ENCODE measurements at places on chromosomes 4 and X.
A peak's percentile ranks its signal among the peaks of the same experiment; 100 is the strongest.

DNA sequence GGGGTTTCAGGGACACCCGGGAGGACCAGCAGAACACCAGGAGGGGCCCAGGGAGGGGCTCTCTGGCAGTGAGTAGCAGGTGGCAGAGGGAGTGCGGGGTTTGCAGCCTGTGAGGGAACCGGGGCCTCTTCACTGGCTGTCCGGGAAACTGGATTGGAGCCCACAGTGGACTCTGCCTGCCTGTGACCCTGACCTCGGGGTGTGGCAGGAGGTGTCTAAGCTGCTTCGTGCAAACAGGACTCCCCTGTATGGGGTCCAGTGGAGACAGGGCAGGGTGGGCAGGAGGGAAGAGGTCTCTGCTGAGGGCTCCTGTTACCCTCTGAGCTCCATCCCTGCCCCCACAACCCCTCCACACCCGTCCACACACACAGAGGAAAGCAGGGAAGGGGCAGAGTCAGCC, 50.1 kb downstream of the FAM53A start:
- DNase-seq, result no peak

DNA sequence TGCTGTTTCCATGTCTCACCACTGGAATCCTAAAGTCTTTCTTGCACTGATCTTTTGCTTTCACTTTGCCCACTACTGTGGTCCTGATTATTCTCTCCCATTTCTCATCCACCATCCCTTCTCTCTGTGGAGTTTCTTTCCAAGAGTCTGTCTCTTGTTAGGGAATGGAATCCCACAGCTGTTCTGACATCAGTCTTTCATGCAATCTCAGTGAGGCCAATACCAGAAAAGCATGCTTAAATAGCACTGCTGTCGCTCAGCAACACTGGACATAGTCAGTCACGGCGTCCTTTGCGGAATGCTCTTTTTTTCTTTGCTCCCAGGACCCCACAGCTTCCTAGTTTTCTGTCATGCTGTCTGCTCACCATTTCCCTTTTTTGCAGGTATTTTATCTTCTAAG, 20.1 kb downstream of the SLITRK4 start:
- DNase-seq, result no peak

DNA sequence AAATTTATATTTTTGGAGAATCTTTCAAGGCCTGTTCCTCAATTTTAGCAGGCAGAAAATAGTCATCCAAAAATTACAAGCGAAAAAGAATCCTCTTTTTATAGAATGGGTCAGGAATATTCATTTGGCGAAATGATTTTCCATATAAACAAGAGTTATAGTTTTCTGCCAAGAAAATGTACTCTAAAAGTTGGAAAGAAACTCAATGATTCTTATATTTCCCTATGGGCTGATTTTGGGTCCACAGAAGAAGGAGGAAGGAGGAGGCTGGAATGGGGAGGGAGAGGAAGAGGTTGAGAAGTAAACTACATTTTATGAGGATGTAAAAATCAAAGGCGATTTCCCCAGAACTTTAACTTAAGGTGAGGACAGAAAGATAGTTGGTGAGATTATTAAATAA, 159.3 kb downstream of the DCAF12L1 start:
- DNase-seq, result no peak

DNA sequence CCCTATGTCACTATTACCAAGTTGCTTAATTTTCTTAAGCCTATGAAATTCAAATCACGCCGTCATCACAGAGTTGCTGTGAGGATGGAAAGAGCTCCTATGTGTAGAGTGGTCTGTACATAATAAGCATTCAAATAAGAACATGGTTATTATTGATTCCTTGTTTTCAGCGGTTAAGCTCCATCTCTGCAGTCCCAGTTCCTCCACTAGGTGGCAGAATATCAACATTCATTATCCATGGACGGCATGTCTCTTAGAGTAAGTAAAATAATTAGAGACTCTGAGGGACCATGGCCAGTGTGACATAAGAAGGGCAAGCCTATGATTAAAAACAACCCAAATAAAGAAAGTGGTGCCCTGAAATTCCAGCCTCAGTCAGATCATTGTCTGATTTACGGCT, 132.5 kb upstream of the NHS start:
- DNase-seq, result no peak

DNA sequence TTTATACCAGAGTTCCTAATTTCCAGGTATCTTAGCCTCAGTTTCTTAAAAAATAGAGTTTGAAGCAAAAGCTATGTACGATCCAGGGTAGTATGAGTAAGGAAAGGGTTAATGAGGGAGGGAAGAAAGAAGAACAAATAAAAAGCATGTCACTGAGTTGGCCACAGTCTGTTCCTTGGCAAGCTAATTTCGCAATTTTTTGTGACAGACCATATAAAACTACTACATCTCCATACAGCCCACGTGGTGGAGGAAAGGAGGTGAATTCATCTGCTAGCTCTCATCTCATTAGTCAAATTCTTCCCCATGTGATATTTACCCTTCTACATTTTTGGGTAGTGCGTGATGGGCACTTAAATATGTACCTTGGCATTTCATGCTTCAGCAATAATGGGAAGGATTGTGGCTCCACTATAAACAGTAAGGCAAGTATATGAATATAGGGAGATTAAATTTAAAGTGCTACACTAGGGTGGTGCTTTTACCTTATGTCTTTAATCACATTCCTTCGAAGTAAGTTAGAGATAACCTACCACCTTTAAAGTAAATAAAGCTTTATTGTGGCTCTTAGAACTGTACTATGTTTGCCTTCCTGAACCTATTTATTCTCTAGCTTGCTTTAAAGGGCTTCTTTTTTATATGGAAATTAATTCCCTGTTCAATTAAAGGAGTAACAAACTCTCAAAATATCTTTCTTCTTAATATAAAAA, 102.1 kb upstream of the VAMP7 start:
- no peak for DNase-seq

GRCh38 chr4:188266386-188266785, 127.1 kb downstream of the TRIML1 start:
- no peak for DNase-seq

GRCh38 chr4:124727331-124727890, 14.9 kb upstream of the ANKRD50 start:
- no peak for DNase-seq

GRCh38 chr4:121073004-121073435, 685 bp upstream of the NDNF start:
- DNase-seq, result no peak

- no peak for DNase-seq
These were observed 51.7 kb downstream of the TMEM154 start for GRCh38 chr4:152628128-152628527.

DNA sequence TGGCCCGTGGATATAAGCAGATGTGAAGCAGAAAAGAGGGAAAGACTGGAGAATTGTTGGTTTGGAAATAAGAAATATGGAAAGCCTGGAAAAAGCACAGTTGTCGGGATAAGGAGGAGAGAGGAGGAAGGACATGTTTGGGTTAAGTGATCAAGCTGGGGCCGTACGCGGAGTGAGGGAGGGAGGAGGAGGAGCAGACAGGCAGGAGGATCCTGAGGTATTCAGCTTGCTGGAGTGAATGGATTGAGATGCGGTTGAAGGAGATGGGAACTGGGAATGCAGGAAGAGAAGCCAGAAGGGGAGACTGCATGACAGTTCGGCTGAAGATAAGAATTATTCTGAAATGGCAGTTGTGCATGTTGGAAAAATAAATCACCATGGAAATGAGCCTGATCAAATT, 21.2 kb downstream of the ZFP42 start:
- DNase-seq, result no peak

DNA sequence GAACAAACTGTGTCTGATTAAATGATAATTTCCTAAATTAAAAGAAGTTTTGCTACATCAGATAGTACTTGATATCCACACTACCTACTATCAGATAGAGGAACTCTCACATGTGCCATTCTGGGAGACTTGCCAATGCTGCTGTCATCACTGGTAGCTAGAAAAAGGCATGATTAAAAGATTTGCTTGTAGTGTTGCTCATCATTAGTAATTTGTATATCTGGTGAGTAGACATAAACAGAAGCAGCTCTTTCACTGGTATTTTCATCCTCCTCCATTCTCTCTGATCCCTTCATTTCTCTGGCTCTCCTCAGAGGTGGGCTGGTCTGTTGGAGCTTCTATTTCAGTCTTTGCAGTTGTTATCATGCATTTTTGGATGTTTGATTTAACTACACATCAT, 56.0 kb downstream of the SPRY1 start:
- no peak for DNase-seq

DNA sequence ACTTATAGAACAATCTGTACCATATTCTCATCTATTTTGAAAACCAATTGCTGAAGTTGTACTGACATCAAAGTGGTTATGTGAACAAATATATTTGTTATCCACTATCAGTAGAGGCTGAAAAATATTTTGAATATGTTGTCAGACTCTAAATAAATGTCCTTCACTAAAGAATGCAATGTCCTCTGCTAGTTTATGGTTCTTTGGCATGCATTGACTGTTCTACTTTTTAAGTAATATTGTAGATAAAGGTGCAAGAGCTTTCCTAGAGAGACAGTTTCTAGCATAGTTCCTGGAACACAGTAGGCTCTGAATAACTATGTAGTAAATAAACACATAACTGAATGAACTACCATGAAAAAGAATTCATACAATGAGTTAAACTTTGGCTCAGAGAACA, 18.2 kb upstream of the COX7B2 start:
- no peak for DNase-seq

- no peak for DNase-seq
These were observed 635.4 kb downstream of the SPRY1 start for GRCh38 chr4:124032035-124032434.

DNA sequence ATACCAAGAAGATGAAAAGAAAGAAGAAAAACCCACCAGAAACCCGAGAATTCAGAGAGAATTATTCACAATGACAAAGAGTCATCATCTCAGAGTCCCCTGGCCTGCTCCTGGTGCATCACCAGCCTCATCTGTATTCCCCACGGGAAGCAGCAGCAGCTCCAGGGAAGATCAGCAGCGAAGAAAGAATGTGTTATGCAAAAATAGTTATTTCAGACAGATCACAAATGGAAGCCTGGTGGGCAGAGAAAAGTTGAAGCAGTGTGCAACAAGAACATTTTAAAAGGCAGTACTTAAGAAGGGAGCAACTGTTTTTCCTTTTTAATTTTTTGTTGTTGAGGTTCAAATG, 189.2 kb downstream of the PPP3CA start:
- no peak for DNase-seq

DNA sequence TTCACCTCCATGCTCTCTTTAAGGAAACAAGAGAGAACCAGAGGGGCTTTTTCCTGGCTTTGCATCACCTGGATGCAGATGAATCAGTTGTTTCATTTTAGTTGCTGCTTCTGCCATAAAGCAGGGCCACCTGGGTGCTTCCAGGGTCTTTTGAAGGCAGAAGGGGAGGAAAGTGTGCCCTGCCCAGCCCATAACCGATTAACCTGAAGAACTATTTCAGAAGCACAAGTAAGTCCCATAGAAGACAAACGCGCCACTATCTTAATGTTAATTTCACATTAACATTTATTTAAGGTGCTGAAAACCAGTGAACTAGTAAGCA, 32.1 kb downstream of the IRF2 start:
- no peak for DNase-seq

DNA sequence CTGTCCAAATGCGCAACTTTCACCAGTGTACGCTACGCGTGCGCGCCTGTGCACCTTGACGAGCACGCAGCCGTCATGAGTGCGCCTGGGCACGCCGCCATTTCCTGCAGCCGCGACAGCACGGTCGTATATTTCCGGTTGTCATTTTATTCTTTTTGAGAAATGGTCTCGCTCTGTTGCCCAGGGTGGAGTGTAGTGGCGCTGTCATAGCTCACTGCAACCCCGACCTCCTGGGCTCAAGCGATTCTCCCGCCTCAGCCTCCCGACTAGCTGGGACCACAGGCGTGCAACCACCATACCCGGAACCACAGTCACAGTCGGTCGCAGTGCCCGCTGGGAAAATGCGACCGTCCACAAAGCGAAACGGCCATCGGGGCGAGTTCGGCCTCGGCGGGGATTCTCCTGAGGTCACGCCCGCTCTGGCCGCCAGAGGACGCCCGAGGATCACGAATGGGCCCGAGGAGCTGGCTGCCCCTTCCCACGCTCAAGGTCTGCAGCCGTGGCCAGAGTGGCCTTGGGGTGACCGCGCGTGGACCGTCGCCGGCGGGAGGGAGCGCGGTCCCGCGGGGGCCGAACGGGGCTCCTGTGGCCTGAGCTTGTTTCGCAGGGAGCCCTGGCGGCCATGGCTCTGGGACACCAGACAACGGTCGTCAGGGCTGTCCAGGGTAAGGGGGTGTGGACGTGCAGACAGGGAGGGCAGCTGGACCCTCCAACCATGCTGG, 23.7 kb upstream of the PNMA3 start:
- DNase-seq, result peak; percentile 22

DNA sequence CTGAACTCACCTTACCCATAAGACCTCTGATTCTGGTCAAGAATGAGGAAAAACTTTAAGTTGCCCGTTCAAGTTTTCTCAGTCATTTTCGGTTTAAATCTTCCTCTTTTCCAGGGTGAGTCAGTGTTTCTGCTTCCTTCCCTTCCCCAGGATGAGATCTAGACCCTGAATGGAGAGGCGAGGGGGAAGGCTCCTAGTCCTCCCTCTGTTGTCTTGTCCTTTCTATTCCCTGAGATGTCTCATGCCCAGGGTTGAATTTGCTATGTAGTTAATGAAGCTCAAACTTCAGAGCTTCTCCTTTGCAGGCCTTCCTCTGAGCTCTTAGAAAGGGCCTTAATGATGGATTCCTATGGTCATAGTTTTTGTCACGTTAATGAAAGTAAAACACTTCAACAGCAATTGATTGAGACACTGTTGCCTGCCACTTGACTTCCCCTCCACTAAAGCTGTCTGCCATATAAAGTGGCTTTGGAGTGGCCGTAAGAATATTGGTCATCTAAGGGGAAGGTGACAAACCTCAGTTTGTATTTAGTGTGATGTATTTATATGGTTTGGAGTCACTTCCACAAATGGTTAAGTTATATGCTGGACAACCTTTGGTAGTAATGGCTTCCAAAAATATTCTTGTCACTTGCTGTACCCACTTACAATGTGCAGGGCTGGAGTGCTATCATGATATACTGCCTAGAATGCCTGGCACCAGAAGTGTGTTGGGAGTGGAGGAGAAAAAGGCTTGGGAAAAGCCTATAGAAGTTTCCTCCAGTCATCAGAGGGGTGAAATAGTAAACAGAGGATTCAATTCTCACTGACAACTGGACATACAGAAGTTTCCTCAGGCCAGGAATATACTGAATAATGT, 24.3 kb upstream of the GPRIN3 start:
- DNase-seq, result no peak

GRCh38 chr4:113635739-113636437, 125.7 kb downstream of the CAMK2D start:
- no peak for DNase-seq

DNA sequence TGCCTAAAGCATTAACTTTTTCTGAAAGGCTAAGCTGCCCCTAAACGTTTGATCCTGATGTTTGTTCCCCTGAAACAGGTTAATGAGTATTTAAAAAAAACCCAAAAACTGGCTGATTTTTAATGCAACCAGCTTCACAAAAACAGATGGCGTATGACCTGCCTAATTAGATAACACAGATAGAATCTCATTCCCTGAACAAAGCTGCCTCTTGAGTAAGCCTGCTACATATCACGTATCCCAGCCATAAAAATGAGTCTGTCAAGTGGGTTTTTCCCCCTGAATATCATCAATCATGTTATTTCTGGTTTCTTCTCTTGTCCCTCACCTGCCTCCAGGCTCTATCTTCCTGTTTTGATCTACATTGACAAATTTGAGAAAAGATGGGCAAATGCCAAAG, 154.2 kb upstream of the FAM9B start:
- DNase-seq, result no peak

GRCh38 chrX:37926700-37927099, 79.3 kb upstream of the DYNLT3 start:
- DNase-seq, result no peak

GRCh38 chr4:119113033-119113655, 22.5 kb upstream of the MYOZ2 start:
- DNase-seq, result no peak

- no peak for DNase-seq
These were observed 10.5 kb downstream of the ANTXR2 start for GRCh38 chr4:80062527-80062926.

Measured in stimulated activated CD8-positive, alpha-beta memory T cell treated with anti-CD3 and anti-CD28 coated beads, Interleukin-2, amount 100 ng/mL, for 1 hour (primary cell).